ENCODE measurements at places on chromosomes 7 and 10.

GRCh38 chr7:158827411-158828132 is 1.7 kb downstream of the ESYT2 start:
- peak; percentile 45 for DNase-seq

DNA sequence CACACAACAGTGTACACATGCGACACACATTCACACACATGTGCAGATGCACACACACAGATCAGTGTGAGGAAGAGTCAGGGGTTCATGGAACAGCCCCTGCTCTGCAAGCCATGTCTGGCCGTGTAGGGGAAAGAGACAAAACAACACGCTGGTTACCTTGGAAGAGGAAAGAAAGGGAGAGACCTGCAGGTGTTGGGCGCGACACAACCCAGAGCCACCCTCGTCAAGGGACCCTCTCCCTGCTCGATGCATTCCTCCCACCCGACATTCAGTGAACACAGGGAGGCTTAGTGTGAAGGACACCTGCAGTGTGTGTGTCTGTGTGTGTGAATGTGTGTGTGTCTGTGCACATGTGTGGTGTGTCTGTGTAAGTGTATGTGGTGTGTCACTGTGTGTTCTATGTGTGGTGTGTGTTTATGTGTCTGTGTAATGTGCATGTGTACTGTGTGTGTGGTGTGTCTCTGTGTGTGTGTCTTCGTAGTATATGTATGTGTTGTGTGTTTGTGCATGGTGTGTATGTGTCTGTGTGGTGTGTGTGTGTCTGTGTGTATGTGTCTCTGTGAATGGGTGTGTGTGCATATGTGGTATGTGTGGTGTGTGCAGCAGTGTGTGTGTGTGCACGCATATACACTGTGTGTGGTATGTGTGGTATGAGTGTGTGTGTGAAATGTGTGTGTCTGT is 69.5 kb upstream of the PITRM1 start:
- no peak for DNase-seq

GRCh38 chr7:148863324-148863723 is 20.8 kb downstream of the EZH2 start:
- no peak for DNase-seq

DNA sequence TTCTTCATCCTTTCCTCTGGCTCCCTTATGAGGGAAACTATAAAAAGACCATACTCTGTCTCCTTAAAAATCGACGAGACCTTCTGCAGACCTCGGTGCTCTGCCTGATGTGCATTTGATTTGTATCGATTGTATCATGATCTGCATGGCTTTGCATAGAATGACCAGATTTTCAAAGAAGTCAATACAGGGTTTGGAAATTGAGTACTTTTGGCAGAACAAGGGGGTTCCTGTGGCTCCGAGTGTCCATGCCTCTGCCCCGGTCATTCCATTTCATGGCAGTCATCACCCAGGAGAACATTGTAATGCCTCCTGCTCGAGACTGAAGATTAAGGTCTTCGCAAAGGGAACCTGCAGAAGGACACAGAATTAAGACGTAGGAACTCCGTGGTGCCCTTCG is 685 bp downstream of the CASP2 start:
- DNase-seq = no peak

- DNase-seq = no peak
Observed at GRCh38 chr10:35188954-35189353, 62.3 kb downstream of the CREM start.

GRCh38 chr7:90690159-90690858 is 94.2 kb downstream of the CDK14 start:
- DNase-seq = no peak

DNA sequence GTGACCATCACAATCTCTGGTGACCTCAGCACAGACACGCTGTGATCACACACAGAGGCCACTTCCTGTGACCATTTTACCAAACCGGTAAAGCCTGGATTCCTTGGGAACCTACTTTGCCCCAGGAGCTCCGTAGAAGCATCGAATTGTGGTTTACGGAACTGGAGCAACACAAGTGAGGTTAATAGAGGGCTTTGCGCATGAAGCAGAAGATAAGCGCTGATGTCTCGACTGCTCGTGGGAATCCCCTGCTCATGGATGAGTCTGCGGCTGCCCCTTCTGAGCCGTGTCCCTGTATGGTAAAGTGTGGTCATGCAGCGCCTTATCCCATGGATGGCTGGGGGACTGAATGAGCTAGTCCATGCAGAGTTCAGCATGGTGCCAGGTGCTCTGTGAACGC is 53.6 kb downstream of the VIPR2 start:
- no peak for DNase-seq

GRCh38 chr7:577741-578370 is 58.2 kb upstream of the PDGFA start:
- no peak for DNase-seq

DNA sequence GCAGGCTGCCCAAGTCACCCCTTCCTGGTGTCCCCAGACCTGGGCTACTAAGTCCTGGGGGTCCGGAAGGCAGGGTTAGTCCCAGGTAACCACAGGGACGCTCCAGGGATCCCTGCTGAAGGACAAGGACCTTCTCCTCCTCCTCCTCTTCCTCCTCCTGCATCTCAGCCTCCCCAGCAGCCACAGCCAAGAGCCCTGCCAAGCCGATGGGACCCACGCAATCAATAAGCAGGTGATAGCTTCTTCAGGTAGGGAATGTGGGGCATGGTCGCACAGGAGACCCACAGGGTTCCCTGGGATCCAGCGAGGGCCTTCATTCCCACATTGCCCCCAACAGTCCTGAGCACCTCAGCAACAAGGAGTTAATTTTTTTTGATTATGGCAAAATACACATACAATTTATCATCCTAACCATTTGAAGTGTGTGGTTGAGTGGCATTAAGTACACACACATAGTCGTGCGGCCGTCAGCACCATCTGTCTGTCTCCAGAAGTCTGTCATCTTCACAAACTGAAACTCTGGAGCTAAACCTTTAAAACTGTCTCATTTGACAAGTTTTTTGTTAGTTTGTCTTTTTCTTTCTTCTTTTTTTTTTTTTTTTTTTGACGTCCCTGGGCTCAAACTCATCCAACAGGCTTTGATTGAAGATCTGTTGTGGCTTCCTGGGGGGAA is 12.1 kb downstream of the CRYGN start:
- peak; percentile 18 for DNase-seq

DNA sequence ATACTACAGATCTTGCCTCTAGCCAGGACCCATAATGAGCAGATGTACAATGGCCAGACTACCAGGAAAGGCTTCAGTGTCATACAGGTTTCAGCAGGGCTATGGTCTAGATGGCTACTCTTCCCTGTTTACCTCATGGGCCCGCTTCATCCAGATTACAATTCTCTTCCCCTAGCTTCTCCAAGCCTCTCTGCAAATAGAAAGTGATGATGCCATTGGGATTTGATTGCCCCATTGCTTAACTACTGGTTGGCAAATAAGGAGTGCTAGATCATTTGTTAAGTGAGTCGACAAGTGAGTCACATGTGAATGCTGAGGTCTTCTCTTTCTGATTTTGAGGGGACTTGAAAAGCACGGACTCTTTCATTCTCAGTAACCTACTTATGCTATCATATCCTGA is 361.5 kb upstream of the LRRTM3 start:
- no peak for DNase-seq

DNA sequence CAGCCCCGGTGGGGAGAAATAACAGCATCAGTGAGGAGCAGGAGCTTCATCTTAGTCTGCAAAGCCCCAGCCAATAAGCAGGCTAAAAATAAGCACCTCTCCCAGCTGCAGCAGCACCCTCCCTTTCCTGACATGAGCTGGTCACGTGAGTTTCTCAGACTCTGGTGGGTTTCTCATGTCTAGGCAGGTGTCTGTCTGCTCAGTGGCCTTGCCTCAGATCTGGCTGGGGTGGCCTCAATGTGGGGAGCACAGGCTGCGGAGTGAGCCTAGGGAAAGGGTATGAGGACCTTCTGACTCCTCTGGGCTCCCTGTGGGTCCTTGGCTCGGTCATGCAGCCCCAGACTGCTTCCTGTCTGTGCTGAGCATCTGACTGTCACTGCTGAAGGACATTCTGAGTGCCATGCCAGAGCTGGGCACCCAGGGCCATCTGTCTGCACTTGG is 81.6 kb upstream of the LRRC4 start:
- no peak for DNase-seq

DNA sequence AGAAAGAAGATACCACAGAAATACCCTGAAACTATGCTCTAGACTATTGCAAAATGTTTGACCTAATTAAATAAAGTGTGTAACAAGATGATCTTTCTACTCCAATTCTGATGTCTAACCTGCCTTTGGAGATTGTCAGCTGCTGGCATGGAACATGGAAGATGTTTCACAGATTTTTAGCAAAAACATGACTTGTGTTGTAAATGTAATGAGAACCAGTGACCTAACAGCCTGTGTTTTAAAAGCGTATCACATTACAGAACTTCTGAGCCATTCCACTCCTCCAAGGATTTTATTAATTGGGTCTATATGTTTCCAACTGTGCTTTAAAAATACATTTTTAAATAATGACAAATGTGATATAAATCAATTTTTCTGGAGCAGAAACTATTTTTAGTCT is 526.3 kb upstream of the SEMA3D start:
- no peak for DNase-seq

DNA sequence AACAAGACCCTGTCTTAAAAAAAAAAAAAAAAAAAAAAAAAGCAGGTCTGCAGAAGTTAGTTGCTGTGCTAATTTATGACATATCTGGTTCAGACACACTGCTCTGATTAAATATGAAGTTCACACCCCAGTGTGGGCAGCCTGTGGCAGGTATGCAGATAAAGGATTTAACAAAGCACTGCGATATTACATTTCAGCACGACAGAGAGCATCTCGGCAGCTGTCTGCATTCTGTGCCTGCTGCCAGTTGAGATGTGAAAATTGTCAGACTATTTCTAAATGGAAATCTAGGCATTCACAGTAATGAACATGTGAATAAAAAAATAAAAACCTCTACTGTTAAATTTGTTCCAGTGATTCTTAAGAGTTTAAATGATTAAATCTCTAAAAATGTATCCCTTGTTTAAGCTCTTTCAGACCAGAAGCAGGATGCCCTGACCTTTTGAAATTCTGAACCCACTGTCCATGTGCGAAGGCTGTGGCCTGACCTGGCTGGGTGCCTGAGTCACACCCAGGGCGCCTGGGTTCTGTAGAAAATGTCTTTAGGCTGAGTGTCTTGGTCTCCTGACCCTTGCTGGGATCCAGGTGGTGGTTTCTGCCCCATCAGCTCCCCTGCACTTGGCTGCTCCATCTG is 272.9 kb downstream of the WDR37 start:
- DNase-seq = no peak

- no peak for DNase-seq
Observed at GRCh38 chr7:138945154-138945553, 36.0 kb downstream of the KIAA1549 start.

DNA sequence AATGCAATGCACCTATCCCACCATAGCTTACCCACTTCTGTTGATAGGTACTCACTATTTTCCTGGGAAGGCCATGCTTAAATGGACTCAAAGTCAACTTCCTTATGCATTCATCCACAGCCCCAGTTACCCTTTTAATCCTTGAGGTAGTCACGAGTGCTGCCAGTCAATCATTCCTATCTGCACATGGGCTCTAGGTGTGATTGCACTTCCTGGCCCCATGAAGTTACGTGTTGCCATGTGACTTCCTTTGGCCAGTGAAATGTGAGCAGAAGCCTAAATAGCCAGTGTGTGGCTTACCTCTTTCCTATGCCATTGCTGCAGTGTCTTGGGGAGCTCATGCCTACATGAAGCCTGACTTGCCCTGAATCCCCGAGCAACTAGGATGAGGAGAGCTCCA is 23.5 kb upstream of the EIF5AL1 start:
- no peak for DNase-seq

DNA sequence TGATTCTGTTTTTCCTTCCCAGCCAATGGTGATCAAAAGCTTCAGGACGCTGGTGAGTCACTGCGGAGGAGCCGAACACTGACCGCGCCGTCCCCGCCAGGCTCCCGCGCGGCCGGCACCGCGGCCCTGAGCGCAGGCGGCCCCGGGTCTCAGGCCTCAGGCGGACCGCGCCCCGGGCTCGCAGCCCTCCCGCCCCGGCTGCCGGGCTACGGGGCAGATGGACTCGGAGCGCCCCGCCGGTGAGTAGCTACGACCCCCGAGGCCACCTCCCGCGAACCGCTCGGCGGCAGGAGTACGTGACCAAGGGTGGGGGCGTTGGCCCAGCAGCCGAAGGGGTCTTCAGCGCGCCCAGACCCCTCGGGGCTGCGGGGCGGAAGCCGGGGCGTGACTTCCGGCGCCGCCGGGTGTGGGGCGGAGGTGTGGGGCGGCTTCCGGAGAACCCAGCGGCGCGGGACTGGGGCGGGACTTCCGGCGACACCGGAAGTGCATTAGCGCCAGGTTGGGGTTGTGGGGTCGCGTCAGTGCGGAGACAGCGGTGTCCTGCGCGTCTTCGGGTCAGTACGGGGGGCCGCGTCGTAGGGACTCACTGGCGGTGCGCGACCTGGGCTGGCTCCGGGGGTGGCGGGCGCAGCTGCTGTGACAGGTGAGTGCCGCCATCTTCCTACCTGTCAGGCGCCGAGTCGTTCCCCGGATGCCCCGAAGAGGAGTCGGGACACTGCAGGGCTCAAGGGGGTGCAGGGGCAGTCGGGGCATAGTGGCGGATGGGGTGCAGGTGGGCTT is at the start of gene WDR37:
TSS of gene WDR37 (plus strand) at position 60 of the 780 bp plus-strand sequence. CDS start 15,771 bp downstream, outside the sequence.
- peak; percentile 96 for DNase-seq

DNA sequence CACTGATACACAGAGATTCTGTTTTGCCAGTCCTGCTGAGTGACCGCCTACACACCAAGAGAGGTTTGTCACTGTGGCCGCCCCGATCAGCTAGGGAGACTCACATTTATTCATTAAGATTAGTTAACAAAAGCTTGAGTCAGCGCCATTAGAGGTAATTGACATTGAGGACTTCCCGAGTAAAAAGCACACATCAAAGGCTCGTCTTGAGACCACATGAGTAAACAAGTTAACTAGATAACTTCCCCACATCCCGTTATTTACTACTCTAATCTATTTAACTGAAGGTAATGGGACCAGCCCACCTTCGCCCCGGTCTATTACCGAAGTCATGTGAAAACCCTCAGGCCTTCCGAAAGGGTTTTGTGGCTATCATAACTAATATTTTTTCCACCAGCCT is 23.0 kb downstream of the SRRM3 start:
- no peak for DNase-seq
